Cortex of kidney (tissue), 1 donor: ENCODE measurements at places on chromosomes 1 and 21.

DNA sequence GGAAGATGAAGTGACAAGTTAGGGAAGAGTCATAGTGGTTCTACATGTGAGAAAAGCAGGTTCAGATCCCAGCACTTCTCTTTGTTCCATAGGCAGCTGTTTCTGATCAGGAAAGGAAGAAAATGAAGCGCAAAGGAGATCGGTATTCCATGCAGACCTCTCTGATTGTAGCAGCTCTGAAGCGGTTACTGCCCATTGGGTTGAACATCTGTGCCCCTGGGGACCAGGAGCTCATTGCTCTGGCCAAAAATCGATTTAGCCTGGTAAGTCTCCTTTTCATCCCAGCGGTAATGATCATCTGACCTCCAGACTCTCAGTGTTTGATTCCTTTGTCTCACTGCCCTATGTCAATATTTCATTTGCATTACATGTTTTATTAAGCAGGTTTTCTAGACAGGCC is 173.6 kb downstream of the ZP4 start:
- no peak for DNase-seq

DNA sequence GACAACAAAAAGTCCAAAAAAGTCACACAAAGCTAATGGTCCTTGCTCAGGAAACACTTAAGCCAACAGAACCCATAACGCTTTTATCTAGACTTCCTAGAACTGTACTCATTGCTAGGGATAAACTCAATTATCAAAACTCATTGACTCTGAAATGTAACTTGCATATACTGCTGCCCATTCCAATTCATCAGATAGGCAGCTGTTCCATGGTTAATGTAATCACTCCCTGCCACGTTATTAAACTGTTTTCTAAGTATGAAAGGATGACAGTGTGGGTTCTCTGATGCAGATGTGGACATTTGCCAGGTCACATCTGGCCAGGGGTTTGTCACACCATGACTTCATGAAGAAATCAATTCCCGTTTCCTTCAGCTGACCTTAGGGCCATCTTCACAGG is 30.3 kb upstream of the DNAJC11 start:
- DNase-seq: no peak

DNA sequence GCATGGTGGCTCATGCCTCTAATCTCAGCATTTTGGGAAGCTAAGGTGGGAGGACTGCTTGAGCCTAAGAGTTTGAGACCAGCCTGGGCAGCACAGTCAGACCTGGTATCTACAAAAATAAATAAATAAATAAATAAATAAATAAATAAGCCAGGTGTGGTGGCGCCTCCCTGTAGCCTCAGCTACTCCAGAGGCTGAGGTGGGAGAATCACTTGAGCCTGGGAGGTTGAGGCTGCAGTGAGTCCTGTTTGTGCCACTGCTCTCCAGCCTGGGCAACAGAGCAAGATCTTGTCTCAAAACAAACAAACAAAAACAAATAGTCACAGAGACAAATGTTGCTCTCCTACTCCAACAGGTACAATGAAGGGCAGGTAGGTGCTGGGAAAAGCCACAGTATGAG is 242.4 kb upstream of the POU3F1 start:
- no peak for DNase-seq

DNA sequence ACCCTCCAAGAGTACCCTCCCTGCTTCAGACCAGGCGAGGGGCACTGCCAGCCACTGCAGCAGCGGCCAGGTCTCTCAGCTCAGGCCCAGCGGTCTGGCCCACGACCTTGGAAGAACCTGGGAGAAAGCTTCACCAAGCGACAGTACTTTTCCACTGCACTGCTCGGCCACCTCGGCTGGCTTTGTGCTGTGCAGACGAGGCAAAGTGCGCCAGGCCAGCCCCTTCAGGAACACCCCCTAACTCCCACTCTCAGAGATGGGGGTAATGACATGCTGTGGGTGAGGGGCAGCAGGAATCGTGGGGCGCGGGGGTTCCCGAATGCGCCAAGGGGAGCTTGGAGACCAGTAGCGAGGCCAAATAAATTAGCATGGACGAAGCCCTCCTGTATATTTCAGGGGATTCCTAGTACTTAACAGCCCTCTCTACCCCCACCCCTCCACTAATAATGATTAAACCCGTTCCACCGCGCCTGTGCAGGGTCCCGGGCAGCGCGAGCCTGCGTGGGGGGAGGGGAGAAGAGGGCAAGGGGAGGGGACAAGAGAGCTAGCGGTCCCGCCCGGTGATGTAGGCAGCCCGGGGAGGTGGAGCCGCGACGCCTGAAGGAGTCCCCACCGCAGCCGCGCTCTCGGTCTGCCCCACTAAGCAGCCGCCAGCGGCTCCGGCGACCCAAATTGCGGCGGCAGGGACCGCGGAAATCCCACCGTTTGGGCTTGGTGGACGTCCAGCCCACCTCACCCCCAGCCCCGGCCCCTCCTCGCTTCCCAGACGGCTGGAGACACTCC is at the start of gene FAM43B:
Gene FAM43B (plus strand): TSS at position 629 of the 783 bp plus-strand sequence. CDS start 401 bp downstream, outside the sequence.
- DNase-seq: no peak

- DNase-seq: no peak
Observed at GRCh38 chr1:52402860-52403240, 1.4 kb downstream of the ORC1 start.

DNA sequence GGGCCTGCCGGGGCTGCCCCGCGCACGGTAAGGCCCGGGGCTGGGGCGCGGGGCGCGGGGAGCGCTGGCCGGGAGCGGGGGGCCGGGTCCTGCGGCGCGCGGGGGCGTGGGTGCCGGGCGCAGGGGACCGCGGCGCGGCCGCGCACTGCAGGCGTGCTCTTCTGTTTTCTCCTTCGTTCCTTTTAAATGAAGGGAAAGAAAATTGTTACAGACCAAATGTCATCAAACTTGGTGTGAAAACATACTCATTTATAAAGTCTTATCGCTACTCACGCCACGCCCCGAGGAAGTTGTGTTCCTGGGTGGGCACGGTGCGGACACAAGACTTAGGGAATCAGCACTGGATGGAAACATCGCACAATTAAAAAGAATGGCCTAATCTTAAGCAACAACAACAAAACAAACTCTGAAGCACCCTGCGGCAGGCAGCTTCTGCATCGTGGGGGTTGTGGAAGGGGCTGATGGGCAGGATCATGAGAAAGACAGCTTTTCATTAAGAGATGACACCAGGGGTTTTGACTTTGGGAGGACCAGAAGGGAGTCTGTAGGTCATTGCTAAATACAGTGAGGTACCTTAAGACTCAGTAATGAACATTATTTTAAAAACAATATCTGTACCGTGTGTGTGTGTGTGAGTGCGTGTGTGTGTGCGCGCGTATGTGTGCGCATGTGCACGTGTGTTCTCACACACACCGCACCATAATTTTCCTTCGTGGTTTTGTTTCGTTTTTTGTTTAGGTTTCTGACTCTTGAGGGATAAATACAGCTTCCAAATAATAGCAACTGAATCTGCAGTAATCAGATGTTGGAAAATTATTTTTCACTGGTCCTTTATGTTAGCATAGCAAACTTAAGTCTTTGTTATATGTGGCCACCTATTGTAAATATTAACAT is 548 bp downstream of the B3GALT5 start:
- DNase-seq: no peak

DNA sequence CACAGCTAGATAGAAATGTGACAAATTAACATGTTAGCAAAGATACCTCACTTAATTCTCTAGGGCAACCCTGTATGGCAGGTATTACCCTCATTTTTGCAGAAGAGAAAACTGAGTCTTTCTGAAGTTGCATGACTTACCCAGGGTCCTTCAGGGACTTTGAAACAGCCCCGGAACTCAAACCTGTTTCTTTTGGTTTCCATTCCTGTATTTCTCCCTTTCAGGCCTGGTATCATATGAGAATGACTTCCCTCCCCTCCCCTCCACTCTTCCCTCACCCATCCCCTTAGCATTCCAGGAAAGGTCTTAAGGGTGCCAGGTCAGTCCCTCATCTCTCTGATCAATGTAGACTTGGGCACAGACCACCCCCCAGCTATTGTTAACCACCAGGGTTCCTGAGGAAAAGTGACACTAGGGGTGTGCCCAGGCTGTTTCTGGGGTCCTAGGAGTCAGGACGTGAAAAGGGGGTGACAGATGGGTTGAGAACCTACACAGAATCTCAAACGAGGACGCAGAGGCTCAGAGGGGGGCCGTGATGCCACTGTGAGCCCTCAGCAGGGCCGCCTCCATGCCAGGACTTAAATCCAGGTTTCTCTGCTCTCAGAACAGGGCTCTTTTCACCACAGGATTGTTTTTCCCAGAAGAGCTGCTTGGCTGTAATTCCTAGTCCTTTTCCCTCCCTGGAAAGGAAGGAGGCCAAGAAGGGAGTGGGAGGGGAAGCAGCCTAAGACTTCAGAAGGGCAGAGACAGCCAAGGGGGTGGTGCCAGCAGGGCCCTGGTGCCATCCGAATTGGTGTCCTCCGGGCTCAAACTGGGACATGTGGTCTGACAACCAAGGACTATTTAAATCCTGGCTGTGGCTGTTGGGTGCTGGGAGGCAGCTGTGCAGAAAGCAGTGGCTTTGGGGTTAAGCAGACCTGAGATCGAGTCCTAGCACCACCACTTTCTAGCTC is 2.1 kb upstream of the WASF2 start:
- DNase-seq: no peak

DNA sequence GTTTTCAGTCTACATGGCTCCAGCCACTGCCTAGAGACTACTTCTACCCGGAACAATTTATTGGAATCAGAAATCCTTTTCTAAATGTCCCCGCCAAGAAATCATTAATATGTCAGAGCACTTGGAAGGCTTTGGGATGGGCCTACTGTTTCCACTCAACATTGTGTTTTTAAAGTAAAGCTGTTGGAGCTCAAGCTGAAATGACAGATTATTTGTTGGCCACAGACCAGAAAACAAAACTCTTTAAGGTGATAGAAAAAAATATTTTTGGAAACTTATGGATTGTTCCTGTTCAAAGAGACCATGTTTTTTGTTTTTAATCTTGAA is 496 bp downstream of the VPS45 start:
- no peak for DNase-seq

GRCh38 chr1:36829961-36830360 is 204.4 kb downstream of the GRIK3 start:
- DNase-seq: no peak

DNA sequence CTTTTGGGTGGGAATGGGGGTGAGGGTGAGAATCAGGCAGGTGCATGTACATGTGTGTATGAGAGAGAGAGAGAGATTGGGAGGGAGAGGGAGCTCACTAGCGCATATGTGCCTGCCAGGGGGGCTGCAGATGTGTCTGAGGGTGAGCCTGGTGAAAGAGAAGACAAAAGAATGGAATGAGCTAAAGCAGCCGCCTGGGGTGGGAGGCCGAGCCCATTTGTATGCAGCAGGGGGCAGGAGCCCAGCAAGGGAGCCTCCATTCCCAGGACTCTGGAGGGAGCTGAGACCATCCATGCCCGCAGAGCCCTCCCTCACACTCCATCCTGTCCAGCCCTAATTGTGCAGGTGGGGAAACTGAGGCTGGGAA is 95.0 kb downstream of the EPHB2 start:
- no peak for DNase-seq

DNA sequence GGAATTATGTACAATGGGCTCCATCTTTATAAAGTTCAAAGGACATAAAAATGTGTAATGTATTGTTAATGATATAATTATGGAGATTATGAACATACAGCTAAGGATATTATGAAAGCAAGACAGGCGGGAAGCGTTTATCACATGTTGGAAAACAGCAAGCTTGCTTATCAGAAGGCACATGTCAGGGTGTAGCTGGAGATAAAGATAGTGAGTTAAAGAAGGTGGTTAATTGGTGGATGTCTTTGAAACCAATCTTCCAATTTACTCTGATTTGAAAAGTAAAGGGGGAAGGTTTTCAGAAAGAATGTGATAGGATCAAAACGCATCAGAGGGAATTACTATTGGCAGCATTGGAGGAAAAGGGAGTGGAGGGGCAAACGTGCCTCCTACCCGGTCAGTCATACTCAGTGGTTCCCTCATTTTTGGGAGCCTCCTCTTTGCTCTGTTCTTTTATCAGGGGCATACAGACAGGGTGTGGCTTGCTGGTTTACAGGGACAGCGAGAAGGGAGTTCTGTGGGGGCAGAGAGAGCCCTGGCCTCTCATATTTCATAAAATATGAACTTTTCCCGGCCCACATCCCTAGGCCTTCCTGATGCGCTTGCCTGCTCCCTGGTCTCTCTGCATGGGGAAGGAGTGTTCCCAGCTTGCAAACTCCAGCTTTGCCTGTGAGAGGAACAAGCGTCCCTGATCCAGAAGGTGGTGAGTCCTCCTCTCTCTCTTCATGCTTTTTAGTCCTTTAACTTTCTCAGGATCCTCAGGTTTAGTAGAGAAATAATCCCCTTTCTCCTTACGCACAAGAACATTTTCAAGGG is 8.0 kb upstream of the SVBP start:
- no peak for DNase-seq

GRCh38 chr1:230832476-230832875 is 35.8 kb downstream of the C1orf198 start:
- no peak for DNase-seq

- no peak for DNase-seq
Observed at GRCh38 chr1:117641536-117641935, 35.7 kb downstream of the TENT5C start.

DNA sequence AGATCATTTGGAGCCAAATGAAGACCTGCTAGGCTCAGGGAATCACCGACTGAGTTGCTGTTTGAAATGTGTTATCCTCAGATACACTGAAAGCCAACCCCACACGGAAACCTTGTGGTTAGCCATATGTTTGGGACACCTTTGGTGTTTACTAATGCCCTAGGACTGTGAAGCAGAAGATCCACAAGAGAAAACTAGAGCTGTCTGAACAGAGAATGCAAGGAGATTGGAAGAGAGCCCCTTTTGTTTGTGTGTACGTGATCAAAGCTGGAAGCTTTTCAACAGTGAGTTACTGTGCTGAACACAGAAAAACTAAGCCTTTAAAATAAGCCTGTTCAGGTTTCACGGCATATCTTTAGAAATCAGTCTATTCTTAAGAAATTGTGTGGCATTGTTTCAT is 908.2 kb upstream of the ADGRL2 start:
- no peak for DNase-seq

DNA sequence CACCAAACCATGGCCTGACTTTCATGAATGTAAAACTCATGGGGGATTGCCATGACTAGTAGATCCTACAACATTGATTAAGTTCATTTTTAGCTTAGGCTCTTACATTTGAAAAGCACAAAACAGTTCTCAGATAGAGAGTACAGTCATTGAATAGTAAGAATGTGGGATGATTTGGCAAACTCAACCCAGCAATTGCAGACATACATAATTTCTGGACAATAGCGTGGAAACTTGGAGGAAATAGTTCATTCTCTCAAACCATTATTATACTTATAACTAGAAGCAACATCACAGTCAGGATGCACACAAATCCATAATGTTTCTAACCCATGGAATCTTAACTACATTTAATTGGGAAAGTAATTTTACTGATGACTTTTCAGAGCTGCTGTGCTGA is 598.2 kb downstream of the LMO4 start:
- no peak for DNase-seq

GRCh38 chr21:38790961-38791360 is 14.8 kb upstream of the ETS2 start:
- DNase-seq: no peak

- no peak for DNase-seq
Observed at GRCh38 chr21:14955936-14956520, 108.8 kb downstream of the NRIP1 start.

GRCh38 chr1:109773900-109774485 is 10.3 kb upstream of the EPS8L3 start:
- DNase-seq: no peak

GRCh38 chr1:226568077-226568831 is 19.7 kb downstream of the STUM start:
- DNase-seq: no peak
